Left kidney (tissue), 8 donors: ENCODE measurements at places on chromosomes 13 and 19. TPM values are rescaled to one million over a fixed set of nuclear protein-coding genes. Genes with fewer than 3 reads are reported as not detected.

Gene CPT1C
- polyA plus RNA-seq: 11.5 TPM

Gene RGS9BP
- 0.42 TPM for polyA plus RNA-seq

Gene MICOS13
- 28.9 TPM for polyA plus RNA-seq

Gene HCST
- 1.1 TPM for polyA plus RNA-seq

Gene OR10H1
- 0.03 TPM for polyA plus RNA-seq

Gene SRRM5
- 1.1 TPM for polyA plus RNA-seq

Gene ZNF486
- 23.6 TPM for polyA plus RNA-seq

Gene CYP4F2
- 0.13 TPM for polyA plus RNA-seq

Gene TMEM259
- 92.5 TPM for polyA plus RNA-seq
